ENCODE measurements at places on chromosomes 2 and 18.

DNA sequence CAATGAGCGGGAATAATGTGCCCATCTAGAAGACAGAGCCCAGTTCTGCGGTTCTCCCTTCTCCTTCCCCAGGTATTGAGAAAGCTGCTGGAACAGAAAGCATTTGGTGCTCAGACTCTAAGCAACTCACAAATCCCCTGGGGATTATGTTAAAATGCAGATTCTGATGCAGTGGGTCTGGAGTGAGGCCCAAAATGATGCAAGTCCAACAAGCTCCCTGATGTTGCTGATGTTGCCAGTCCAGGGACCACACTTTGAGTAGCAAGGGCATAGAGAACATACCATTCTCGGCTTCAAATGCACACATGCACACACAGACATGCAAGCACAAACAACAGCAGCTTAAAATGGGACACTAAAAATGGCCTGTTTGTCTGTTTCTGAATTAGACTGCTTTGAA, 274.8 kb upstream of the NCKAP5 start:
- no peak for DNase-seq

DNA sequence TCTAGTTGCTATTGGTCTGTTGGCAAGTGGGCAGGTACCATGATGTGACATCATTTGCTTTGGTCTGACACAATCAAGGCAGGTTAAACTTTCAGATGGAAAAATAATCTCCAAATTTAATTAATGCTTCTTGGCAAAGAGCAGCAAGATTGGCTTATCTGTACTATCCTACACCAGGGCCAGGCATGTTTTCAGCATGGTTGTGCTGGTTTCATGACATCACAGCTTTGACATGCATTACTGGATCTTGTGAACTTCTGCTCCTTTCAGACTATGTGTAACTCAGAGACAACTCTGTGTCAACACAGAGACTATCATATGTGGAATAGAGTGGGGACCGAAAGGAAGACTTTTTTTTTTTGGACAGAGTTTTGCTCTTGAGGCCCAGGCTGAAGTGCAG, 520.5 kb downstream of the TDRD15 start:
- no peak for DNase-seq

DNA sequence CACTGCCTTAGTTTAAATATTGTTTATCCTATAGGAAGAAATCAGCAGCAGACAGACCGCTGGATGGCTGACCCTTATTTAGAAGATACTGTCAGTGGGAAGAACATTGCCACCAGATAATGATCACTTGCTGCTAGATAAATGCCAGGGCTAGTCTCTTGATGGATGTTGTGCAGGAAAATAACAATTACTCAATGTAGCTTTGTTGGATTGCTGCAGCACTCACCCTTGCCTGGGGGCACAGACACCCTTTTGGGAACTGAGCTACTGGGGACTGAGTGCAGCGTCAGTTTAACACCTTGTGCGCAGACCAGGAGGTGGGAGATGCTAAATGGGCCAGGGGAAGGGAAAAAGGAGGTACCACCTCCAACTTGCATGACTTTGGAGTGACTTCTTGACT, 64.2 kb upstream of the CAPN13 start:
- DNase-seq: no peak

- no peak for DNase-seq
Measured at GRCh38 chr18:29181151-29181901, 1004.4 kb upstream of the CDH2 start.

- DNase-seq: no peak
Measured at GRCh38 chr2:228628682-228629081, 447.2 kb upstream of the SPHKAP start.

GRCh38 chr2:107392241-107392704, 434.4 kb upstream of the RGPD4 start:
- no peak for DNase-seq

DNA sequence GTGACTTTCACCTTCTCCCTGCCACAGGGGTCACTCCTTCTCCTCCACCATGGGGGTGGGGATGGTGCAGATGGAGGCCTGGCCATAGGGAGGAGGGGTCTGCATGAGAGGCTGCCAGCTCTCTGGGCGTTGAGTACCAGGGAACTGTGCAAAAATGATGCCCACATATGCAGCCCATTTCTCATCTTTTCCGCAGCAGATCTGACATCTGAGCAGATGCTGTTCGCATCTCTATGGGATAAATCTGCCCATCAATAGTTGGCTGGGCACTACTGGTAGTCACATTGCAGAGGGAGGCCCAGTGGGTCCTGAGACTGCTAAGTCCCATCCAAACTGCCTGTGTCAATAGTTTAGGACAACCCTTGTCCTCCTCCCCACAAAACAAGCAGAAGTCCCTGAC, 45.9 kb upstream of the LGALSL start:
- DNase-seq: no peak

- no peak for DNase-seq
Measured at GRCh38 chr2:37020212-37020886, 54.0 kb upstream of the STRN start.

DNA sequence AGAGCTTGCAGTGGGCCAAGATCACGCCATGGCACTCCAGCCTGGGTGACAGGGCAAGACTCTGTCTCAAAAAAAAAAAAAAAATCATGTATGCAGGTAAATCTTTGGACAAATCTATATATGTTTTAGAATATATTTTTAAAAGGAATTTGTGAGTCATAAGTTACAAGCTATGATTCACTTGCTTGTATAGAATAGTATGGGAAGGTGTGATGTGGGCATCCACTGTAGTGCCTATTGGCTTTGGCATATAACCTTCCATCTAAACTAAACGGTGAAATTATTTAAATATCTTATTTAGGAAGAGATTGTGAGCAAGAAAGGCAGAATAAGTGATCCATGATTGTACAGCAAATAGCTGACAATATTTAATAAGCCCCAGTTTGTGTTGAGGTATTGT, 261.1 kb downstream of the GALNT13 start:
- DNase-seq: no peak

GRCh38 chr2:18062892-18063291, 184.4 kb downstream of the KCNS3 start:
- DNase-seq: no peak

GRCh38 chr2:209125291-209125690, 298.6 kb upstream of the MAP2 start:
- no peak for DNase-seq

DNA sequence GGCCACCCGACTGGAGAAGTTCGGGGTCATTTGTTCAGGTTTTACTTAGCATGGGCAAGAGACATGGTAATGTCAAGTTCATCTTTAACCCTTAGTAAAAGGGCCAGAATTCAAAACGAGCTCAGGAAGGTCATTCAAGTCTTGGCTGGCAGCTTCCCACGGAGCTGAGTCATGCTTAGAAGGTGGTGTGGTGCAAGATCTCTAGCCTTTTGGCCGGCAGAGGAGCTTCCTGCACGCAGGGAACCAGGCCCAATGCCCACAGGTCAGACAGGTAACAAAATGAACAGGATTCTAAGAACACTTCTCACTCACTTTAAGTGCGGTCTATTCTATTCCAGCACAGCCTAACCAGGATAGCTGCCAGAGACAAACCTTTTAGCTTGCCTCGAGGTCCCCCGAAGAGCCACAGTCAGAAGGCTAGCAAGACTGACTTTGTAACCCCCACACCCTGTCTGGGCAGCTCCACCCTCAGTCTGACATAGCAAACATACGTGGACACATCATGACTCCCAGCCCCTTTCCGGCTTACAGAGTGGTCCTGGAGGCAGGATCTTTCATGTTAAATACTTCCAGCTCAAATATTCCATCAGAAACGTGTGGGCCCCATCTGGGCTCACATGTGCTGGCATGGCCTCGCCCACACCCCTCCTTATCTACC, 292.7 kb downstream of the BCL11A start:
- DNase-seq: no peak

DNA sequence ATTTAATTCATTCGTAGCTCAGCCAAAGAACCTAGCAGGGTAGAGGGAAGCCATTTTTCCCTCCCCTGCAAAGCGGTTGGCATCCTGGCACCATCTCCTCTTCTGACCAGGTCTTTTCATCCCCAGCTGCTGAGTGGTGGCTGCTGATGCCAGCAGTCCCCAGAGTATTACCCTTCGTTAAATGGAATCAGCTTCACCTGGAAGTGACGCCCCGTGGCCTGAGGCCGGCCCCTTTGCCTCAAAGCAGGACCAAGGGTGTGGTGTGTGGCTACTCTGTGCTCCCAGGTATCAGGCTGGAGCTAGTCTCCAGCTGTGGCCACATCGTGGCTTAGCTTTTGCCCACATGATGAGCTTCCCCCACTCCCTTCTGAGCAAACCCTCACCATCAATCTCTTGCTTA, 12.3 kb upstream of the SP100 start:
- DNase-seq: no peak

DNA sequence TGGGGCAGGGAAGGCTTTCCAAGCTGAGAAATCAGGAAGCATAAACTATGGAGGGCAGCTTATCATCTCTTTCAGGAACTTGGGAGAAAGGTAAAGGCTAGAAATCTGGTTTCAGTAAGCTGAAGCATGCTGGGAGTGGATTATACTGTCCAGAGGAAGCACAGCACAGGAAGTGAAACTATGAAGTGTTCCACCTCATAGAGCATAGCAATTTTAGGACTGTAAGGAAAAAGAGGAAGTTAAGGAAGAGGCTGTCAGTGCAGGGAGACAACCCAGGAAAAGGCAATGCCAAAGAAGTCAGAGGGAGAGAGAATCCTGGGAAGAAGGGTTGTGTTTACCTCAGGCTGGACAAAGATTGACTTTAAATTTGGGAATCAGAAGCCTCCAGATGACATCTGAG, 51.9 kb downstream of the EFEMP1 start:
- DNase-seq: no peak

DNA sequence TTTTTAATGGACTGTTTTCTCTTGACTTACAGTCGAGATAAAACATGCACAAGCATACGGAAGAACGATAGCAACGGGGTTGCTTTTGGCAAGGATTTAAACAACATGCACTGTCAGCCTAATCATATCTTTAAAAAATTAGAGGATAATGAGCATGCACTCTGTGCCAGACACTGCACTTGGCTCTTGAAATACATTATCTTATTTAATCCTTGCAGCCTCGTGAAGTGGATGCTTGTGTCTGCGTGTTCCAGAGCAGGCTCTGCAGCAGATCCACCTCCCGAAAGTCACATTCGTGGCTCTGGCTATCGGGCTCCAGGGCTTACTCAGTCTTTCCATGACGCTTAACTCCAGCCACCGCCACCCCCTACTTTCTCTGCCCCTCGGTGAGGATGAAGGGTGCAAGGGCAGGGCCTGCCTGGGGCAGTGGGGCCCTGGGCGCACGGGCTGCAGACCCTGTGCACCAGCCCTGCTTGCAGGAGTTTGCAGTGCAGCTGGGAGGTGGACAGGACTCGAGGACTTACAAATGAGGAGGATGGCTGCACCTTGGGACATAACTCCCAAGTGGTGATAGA, 61.7 kb downstream of the ACKR3 start:
- no peak for DNase-seq

- DNase-seq: no peak
Measured at GRCh38 chr18:77084688-77085035, 47.9 kb downstream of the MBP start.

GRCh38 chr2:134389381-134389780, 135.5 kb downstream of the MGAT5 start:
- no peak for DNase-seq

DNA sequence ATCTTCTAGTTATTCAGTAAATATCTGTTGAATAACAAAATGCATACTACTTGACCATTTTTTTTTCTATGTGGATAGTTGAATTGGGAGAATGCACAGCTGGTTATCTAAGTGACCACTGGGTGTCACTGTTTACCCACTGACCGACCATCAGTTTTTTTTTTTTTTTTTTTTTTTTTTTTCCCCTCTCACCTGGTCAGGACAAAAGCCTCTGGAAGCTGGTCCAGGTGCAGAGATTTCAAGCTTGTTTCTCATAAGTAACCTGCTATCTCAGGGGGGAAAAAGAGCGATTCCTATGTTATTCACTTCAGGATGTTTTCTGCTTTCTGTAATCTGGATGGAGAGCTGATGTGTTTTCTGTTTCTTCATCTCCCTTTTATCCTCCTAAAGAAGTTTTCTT, 256.0 kb downstream of the DCDC2C start:
- no peak for DNase-seq

- DNase-seq: no peak
Measured at GRCh38 chr18:68728081-68728700, 13.3 kb upstream of the TMX3 start.

- no peak for DNase-seq
Measured at GRCh38 chr2:142300517-142300916, 169.7 kb upstream of the LRP1B start.

GRCh38 chr18:79942786-79943607, 8.5 kb downstream of the SLC66A2 start:
- DNase-seq: no peak

Measured in CD4-positive, alpha-beta T cell treated with Interleukin-21 for 1 hour (primary cell).